ENCODE measurements at places on chromosomes 5 and 9.
A peak's percentile ranks its signal among the peaks of the same experiment; 100 is the strongest.

DNA sequence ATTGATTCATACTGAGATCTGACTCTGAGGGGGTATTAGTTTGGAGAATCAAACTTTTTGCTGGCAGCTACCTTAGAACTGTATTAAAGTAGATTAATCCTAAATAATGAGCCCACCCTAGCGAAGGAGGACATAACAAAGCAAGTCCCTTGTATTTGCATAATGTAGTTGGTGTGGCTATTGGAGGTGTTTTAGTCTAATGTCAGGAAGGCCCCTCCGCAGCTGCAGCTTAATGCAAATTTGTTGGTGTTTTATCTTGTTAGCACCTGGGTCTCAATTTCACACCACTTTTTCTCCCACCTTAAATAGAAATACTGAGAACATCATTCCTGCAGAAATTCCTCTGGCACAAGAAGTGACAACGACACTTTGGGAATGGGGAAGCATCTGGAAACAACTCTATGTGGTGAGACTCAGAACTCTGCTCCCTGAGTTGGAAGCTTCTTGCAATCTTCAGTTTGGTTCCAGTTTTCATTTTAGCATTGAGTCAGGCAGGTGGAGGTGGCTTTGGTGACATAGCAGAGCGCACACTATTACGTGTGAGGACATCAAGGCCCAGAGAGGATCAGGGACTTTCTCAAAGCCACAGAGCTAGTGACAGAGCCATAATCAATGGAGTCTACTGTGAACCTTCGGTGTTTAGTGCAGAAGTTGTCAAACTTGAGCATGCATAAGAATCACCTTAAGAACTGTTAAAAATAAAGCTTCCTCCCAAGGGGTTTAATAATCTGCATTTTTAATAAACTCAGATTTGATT is 33.9 kb downstream of the DOCK2 start:
- DNase-seq: no peak

DNA sequence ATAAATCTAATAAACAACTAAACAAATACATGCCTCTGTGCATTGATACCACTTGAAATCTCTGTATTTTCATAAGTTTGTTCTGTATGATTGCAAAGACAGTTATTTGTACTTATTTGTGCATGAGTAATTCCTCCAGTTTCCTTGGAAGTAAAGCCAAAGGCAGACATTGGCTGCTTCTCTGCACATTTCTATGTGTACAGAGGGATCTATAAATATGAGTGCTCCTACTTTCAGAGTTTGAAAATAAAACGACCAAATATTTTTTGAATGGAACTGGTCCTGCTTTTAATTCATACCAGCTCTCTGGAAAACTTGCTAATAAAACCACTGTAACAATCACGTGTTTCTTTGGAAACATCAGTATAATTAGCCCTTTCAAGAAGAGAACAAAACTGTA is 306.5 kb downstream of the MAN2A1 start:
- no peak for DNase-seq

DNA sequence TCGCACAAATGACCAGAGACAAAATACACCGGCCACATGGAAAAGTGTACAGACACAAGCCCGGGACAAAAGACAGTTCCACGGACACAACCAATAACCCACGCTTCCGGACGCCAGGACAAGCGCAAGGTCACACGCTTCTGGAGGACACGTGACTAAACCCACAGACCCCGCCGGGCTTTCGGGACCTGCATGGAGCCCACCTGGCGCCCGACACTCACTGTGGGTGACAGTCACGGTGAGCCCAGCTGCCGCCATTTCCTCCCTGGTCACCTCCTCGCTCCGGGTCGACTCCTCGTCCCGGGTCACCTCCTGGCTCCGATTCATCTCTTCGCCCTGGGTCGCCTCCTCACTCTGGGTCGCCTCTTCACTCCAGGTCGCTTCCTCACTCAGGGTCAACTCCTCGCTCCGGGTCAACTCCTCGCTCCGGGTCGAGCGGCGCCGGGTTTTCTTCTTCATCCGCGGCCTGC is 470 bp downstream of the BAG1 start:
- peak; percentile 60 for DNase-seq

GRCh38 chr5:168022446-168023169 is 268.8 kb upstream of the WWC1 start:
- no peak for DNase-seq

GRCh38 chr9:35001803-35002502 is 12.4 kb downstream of the DNAJB5 start:
- DNase-seq: no peak

- no peak for DNase-seq
These were observed 45.7 kb downstream of the CDK5RAP2 start for GRCh38 chr9:120534266-120534665.

DNA sequence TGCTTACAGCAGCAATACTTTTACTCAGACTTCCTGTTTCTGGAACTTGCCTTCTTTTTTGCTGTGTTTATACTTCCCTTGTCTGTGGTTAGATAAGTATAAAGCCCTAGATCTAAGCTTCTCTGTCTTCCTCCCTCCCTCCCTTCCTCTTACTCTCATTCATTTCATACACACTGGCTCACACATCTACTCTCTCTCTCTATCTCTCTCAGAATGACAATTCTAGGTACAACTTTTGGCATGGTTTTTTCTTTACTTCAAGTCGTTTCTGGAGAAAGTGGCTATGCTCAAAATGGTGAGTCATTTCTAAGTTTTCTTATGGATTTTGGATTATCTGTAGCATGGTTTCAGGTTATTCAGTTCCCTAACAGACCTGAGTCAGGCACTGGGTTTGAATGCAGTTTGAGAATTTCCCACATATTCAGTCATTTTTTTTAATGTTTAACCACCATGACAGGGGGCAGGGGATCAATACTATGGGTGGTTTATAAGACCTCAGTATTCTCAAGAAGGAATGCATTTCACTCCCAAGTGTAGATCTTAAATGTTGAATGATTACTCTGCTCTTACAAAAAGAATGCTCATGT is at the start of gene IL7R:
Gene IL7R (plus strand): TSS at position 127 of the 587 bp plus-strand sequence. CDS start 87 bp downstream, at position 214.
- DNase-seq: no peak

DNA sequence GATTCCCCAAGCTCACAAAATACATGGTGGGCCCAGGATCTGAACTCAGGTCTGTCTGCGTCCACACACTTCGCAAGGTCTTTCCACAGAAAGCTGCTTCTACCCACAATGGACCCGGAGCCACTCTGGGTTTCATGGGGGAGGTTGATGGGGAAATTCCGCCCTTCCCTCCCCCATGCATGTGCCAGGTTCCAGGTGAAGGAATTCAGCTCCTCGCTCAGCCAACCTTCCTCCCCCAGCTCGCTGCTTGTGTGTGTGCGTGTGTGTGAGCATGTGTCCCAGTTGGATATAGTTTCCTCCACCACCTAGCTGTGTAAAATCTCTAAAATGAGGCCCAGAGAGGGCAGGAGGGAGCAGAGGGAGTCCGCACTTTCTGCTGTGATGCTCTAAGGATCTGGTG is 1.0 kb downstream of the PTGS1 start:
- no peak for DNase-seq

DNA sequence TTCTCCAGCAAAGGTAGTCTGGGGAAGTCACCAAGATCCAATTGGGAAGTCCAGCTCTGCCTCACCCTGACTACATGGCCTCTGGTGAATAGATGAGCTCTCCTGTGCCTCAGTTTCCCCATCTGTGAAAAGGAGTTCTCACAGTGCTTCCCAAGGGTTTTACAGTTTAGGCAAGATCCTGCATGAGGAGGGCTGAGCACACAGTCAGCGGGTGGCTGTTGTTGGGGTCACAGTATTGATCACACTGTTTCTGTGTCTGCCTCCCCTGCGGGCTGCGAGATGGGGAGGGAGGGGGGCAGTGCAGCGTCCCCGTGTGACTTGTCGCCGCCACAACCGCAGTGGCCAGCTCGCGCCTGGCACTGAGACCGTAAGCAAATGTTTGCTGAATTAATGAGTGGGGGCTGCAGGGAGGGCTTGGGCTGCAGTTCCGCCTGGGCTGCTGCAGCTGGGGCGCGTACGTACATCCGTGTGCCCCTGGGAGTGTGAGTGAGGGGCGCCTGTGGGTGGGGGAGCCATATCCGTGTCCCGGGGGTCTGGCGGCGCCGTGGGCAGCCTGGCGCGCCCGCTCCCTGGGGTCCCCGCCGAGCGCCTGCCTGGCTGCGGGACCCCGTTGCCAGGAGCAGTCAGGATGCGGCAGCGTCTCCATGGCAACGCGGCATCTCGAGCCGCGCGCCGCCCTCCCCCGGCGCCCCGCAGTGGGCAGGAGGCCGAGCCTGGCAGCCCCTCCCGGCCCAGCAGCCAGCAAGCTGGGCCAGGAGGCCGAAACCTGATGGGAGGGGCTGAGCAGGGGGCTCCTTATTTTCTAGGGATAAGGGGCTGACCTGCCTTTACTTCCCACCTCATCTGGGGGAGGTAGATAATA is 31.4 kb upstream of the PSD2 start:
- no peak for DNase-seq

GRCh38 chr9:105295201-105295550 is 50.7 kb downstream of the SLC44A1 start:
- no peak for DNase-seq

GRCh38 chr9:96281641-96282040 is 20.3 kb downstream of the HSD17B3 start:
- no peak for DNase-seq

GRCh38 chr5:163735069-163735468 is 229.7 kb downstream of the MAT2B start:
- DNase-seq: no peak

DNA sequence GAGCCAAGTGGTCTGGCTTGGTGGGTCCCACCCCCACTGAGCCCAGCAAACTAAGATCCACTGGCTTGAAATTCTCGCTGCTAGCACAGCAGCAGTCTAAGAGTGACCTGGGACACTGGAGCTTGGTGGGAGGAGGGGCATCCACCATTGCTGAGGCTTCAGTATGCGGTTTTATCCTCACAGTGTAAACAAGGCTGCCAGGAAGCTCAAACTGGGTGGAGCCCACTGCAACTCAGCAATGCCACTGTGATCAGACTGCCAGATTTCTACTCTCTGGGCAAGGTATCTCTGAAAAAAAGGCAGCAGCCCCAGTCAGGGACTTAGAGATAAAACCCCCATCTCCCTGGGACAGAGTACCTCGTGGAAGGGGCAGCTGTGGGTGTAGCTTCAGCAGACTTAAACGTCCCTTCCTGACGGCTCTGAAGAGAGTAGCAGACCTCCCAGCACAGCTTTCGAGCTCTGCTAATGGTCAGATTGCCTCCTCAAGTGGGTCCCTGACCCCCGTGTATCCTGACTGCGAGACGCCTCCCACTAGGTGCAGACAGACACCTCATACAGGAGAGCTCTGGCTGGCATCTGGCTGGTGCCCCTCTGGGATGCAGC is 18.2 kb upstream of the STK32A start:
- DNase-seq: peak; percentile 72

DNA sequence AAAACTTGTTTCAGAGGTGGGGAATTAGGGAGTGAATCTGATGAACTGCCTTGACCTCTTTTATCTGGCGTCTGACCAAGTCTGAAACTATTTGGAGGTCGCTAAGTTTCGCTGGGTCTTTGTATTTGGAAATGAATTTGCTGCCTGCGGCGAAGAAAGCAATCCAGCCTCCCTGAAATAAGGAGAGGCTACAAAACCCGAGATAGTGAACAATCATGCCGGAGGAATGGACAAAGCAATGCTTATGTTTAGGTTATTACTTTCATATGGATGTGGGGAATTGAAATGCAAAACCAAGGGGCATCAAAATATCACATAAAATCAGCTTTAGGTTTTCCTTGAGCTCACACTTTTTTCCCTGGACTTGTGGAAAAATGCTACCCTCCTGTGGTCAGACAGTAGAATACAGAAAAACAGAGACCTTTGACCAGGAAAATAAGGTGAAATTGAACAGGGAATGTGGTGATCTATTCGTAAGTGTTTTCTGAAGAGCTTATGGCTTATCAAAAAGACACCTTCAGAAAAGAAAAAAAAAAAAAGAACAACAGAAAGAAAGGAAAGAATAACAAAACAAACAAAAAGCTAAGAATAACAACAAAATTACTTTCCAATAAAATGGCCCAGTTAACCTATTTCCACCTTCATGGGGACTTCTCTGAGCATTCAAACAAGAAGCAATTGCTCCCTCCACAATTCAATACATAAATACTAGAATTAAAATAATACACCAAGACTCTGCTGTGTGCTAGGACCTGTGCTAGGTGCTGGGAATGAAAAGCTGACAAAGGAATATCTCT is 68.6 kb upstream of the DPYSL3 start:
- DNase-seq: peak; percentile 87

- DNase-seq: no peak
These were observed 1170.6 kb upstream of the NUDT12 start for GRCh38 chr5:104733063-104733669.

- no peak for DNase-seq
These were observed 535.0 kb upstream of the CDH18 start for GRCh38 chr5:20522905-20523482.

- no peak for DNase-seq
These were observed 125.1 kb downstream of the CMYA5 start for GRCh38 chr5:79814699-79815098.
